ENCODE measurements at places on chromosomes 4 and X. TPM values are rescaled to one million over a fixed set of nuclear protein-coding genes. Genes with fewer than 3 reads are reported as not detected.

GRCh38 chrX:135498236-135498635, 22.2 kb upstream of the INTS6L start:
- DNase-seq, result no peak

GRCh38 chrX:129545408-129545807, 5.3 kb downstream of the OCRL start:
- DNase-seq, result no peak

GRCh38 chr4:68498413-68499007, 51.2 kb downstream of the TMPRSS11E start:
- DNase-seq, result peak; percentile 73

DNA sequence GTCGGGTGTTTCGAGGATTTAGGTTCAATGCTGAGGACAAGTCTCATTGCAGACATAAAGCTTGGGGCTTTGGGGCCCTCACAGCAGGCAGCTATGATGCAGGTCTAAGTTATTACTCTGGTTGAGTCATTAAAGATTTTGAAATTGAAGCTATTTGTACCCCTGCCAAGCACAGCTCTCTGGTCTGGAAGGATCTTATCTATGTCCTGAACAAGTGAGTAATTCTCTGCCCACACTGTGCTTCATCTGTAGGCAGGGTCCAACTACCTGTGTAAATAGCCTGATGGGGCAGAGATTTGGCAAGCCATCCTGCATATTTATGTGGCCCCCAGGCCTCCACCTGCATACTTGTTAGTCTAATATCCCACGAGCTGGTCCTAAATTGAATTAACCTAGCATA, 41.4 kb upstream of the MAGEA4 start:
- no peak for DNase-seq

DNA sequence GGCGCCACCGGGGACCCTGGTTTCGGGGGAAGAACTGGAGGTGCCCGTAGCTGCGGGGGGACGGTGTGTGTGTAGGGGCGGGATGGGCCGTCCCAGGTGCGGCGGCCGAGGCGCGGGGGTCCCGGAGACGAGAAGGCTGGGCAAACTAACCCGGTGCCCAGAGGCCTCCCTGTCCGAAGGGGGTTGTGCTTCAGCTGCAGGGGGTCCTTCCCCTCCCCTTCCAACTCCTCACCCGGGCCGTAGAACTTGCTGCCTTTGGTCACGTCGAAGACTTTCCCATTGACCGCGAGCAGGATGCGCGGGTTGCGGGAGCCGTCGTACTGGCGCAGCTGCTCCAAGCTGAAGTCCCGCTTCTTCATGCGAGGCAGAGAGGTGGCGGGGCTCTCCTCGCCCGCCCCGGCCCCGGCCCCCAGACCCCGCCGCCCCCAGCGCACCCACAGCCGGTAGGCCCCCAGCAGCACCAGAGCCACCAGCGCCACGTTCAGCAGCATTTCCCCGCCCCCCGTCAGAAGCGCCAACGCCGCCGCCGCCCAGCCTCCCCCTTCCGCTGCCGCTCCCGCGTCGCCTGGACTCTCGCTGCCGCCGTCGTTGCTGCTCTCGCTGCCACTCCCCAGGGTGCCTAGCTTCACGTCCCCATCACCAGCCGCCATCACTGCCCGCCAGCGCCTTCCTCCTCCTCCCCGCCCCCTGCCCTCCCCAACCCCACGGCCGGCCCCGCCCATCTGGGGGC, at the start of gene PGRMC2:
TSS of gene PGRMC2 (minus strand) at position 673 of the 730 bp plus-strand sequence. CDS start at position 650, 23 bp downstream.
- peak; percentile 54 for DNase-seq

AMOT gene
- total RNA-seq, result 7.5 TPM

Measured in left lung (tissue), 14 donors.